ENCODE measurements at places on chromosomes 1 and 21.

DNA sequence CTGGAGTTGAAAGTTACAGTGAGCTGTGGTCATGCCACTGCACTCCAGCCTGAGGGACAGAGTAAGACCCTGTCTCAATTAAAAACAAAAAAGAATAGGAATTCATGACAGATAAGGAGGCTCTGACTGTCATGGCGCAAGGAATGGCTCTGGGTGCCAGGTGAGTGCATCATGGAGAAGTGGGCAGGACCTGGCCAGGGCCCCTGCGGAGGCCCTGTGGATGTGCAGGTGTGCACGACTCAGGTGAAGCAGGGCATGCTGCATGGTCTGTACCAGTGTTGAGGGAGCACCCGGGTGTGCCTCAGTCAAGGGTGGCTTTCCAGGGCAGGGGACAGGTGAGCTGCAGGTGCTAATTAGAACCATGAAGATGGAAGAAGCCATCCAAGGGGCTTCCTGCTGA, 14.0 kb downstream of the SLC1A7 start:
- DNase-seq: no peak

- DNase-seq: no peak
These were observed 129.0 kb downstream of the TGFB2 start for GRCh38 chr1:218474128-218474527.

GRCh38 chr1:115295904-115296696, 41.9 kb downstream of the NGF start:
- DNase-seq: no peak

DNA sequence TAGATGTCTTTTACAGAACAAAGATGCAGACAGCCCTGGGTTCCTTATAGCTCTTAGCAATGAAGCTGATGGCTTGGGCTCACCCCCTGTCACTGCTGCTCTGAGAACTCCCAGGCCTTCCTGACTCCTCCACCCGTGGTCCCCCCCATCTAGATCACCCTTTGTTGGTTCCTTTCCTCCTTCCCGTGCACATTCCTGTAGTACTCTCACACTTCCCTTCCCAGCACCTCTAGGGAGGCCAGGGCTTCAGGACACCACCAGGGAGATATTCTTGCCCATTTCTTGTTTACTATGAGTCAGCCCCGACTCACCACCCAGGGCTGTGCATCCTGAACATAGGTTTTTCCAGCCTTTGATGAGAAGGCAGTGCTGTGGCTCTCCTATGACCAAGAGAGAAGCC, 14.4 kb upstream of the NOS1AP start:
- no peak for DNase-seq

DNA sequence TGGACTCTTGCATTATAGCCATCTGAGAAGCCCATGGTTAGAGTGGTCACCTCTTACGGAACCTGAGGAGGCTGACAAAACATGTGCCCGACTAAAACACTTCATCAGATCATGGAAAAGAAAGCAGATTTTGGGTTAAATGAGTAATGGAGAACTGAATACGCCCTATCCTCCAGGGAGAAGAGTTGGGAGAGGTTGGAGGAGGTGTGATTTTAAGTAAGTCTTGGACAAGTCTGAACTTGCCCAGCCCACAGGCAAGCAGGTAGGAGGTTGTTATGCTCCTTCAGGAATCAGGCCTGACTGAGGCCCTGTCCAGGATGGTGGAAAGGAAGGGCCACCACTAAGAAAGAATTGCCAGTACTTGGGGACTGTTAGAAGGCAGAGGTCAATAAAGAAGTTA, 255.8 kb downstream of the TGFB2 start:
- DNase-seq: no peak

- DNase-seq: no peak
These were observed 200.0 kb downstream of the GABPA start for GRCh38 chr21:25934771-25935224.

GRCh38 chr1:39872698-39873097, 10.6 kb downstream of the TRIT1 start:
- DNase-seq: no peak

- no peak for DNase-seq
These were observed 315.0 kb downstream of the PTPRU start for GRCh38 chr1:29551123-29551936.

GRCh38 chr1:31754397-31754796, 9.7 kb downstream of the ADGRB2 start:
- no peak for DNase-seq

DNA sequence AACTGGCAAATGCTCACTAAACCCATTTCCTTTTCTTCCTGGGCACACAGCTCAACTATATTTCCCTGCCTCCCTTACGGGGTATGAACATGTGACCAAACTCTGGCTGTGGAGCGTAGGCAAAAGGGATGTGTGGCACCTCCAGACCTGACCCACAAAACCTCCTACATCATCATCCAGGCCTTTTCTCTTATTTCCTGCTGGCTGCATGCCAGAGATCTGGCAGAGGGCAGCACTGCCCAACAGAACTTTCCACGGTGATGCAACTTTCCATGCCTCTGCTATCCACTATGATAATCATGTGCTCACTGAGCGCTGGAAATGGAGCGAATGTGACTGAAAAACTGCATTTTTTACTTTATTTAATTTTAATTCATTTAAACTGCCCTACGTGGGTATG, 99.6 kb upstream of the CACNA1E start:
- DNase-seq: no peak

GRCh38 chr1:166343276-166343675, 176.5 kb upstream of the FAM78B start:
- no peak for DNase-seq

GRCh38 chr1:208496467-208497371, 252.5 kb upstream of the PLXNA2 start:
- DNase-seq: no peak

GRCh38 chr1:228866468-228866867, 131.2 kb downstream of the RHOU start:
- no peak for DNase-seq

GRCh38 chr1:180962178-180962577, 49.5 kb downstream of the KIAA1614 start:
- no peak for DNase-seq

DNA sequence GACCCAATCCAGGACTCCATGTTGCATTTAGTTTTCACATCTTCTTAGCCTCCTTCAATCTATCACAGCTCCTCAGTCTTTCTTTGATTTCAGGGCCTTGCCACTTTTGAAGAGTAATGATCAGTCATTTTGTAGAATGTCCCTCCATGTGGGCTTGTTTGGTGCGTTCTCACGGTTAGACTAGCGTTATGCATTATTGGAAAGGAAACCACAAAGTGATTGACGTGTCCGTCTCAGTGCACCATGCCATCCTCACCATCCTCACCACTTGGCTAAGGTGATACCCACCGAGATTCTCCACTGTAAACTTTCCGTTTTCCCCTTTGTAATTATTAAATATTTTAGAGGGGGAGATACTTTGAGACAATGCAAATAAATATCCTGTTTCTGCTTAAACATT, 59.6 kb upstream of the OLIG2 start:
- no peak for DNase-seq

GRCh38 chr1:36178471-36179219, 22.7 kb downstream of the MAP7D1 start:
- no peak for DNase-seq

DNA sequence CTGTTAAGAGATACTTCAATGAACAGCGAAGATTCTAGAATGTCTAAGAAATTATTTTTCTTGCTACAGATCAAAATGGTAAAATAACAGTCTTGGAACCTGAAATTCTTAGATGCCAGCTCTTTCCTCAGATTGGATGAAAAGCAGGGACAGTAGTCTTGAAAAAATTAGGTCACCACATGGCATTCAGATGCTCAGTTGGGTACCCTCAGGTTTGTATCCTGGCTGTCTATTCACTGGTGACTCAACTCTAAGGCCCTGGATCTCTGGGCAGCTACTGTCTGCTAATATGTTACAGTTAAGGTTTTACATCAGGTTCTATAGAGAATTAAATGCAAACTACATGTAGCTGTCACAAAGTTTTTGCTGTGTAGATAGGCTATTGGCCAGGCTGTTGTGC, 528.9 kb upstream of the ADAMTS5 start:
- no peak for DNase-seq

GRCh38 chr1:78755986-78756385, 106.4 kb downstream of the IFI44 start:
- no peak for DNase-seq

- no peak for DNase-seq
These were observed 54.1 kb downstream of the LUZP1 start for GRCh38 chr1:23114424-23115079.

DNA sequence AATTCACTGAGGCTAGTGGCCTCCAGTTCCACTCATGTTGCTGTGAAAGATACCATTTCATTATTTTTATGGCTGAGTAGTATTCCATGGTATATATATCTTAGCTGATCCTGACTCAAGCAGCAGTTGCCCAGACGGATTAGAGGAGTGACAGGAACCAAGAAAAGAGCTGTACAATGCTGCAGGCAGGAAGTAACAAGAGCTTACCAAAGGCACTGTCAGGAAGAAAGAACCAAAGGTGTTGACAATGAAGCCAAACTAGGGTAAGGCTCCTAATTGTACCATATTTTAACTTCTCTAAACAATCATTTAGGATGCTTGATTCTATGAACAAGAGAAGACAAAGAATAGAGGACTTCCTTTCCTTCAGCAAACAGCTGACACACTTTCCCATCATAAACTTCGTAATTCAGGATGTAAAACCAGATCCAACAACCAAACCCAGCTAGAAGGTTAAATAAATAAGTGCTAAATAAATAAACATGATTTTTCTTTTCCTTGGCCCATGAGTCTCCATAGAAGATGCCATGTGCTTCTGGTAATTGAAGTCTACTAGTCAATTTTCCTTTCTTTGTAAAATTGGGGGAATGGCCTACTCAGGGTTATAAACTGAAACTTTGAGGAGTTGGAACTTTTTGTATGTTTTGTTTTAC, 248.2 kb upstream of the SGIP1 start:
- DNase-seq: no peak

DNA sequence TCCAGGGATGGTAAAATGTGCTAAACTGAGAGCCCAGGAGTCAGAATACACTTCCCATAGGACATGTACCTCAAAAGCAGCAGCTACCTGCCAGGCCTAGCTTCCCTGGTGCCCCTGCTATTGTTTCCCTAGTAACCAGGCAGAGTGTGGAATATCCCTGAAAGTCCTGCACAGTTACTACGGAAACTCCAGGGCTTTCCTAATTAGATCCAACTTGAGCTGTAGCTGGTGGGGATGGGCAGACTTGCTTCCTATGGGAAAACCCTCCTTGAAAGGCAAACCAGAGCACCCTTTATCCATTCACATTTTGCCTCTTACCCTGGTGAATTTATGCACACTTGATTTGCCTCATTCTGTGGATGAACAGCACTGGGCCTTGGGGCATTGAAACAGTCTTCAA, 559.9 kb upstream of the PBX1 start:
- DNase-seq: no peak

DNA sequence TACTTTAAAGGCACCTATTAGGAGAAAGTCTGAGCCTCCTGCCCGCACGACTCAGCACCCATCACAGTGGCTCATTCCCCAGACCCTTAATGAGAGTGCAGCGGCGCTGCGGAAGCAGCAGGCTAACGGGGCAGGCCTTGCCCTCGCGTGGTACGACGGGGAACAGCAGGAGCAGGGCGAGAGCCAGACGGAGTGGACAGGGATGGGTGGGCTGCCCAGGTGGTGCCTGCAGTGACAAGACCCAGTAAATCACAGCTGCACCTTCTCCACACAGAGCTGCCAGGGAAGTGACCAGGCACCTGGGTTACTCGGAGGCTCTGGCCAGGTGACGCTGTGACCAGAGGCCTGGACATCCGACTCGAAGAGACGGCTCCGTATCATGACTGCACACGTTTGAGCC, 131.9 kb downstream of the NPHP4 start:
- no peak for DNase-seq

- DNase-seq: no peak
These were observed 10.4 kb upstream of the CELA3B start for GRCh38 chr1:21966247-21967000.

DNA sequence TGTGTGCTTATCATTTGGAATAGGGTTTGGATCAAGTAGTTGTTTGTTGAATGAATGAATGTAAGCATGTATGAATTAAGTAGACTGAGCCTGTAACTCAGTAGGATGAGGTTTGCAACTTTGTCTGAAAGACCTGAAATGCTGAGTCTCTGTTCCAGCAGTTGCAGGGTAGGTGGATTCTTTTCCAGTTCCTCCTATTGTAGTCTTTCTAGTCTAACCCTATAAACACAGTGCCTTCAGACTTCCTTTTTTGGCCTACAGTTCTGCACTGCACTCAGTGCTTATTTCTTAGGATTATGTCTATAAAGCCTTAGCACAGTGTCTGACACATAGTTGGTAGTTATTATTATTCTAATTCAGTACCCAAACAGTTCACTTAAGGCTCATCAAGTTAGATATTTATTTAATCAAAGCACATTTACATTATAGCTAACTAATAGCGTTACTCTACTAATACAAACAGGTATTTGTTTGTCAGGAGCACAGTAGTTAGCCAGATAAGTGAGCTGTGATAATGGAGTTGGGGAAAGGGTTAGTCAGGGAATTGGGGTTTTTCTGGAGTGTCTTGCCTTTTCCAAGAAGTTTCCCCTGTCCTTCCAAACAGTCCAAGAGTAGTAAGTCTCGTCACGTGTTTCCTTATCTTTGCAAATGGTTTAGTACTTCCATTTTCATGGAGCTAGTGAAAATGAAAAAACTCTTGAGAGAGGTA, 45.0 kb downstream of the ABCD3 start:
- no peak for DNase-seq

- DNase-seq: no peak
These were observed 22.4 kb upstream of the CHRM3 start for GRCh38 chr1:239363930-239364329.

- no peak for DNase-seq
These were observed 30.5 kb downstream of the IFI16 start for GRCh38 chr1:159040206-159040605.

DNA sequence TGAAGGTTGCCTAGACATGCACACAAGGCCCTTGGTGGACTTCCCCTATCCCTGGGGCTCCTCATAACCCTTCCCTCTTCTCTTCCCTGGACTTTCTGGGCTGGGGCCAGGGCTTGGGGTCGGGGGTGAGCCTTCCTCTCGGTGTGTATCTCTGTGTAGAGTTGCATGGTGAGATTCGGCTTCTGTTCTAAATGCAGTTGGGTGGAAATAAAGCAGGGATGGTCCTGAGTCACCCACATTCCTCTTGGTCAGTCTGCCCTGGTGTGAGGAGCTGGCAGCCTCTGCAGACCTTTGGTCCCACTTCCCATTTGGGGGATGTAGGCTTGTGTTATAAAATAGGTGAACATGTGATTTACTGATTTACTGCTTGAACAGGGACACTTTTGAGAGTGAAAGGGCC, 38.0 kb downstream of the ADARB1 start:
- DNase-seq: no peak

DNA sequence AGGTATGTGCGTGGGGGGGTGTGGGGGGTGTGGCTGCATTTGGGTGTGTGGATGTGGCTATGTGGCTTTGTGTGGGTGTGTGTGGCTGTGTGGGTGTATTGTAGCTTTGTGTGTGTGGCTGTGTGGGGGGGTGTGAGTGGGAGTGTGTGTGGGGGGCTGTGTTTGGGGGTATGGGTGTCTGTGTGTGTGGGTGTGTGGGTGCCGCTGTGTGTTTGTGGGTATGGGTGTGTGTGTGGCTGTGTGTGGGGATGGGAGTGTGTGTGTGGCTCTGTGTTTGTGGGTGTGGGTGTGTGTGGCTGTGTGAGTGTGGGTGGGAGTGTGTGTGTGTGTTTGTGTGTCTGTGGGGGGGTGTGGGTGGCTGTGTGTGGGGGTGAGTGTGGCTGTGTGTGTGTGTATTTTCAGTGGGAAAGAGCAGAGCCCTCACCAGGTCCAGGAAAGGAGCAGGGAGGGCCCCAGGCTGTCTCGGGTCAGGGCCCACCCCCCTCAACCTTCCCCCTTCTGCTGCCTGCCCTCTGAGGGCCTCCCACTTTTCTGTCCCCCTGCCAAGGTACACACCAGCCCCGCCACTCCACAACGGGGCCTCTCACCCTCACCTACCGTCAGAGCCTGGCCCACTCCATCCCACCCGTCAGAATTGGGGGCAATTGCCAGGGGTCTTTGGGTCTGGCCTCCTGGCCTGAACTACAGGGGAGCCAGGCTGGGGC, 1.9 kb upstream of the COL8A2 start:
- DNase-seq: no peak
